ENCODE measurements at places on chromosomes 6 and 20.

- no peak for DNase-seq
Measured at GRCh38 chr6:44342052-44342451, 398 bp upstream of the SPATS1 start.

DNA sequence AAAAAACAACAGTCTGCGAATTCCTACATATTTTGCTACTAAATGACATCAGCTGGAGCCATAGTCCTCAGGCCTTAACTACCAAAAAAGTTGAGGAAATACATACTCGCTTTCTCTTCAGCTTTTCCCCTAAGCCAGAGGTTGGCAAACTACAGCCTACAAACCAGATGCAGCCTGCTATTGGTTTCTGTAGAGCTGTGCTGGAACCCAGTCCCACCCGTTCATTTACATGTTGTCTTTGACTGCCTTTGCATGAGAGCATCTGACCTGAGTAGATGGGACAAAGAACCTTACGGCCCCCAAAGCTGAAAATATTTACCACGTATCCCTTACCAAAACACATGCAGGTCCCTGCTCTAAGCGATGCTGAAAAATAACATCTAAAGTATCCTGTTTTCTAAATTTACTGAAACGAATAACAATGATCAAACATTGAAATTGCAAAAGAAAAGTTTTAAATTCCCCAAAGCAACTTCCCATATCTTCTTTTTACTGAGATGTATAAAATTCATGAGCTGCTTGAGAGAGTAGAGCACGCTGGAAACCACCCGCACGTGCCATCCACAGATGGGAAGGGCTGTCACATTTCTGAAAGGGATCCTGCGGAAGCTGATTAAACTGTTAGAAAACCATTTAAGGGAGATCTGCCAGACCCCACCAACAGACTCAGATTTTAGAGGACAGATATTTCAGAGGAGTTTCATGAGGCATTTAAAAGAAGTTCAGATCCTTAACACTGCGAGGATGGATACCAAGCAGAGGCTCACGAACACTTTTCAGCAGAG, 124.1 kb downstream of the PRKN start:
- no peak for DNase-seq

DNA sequence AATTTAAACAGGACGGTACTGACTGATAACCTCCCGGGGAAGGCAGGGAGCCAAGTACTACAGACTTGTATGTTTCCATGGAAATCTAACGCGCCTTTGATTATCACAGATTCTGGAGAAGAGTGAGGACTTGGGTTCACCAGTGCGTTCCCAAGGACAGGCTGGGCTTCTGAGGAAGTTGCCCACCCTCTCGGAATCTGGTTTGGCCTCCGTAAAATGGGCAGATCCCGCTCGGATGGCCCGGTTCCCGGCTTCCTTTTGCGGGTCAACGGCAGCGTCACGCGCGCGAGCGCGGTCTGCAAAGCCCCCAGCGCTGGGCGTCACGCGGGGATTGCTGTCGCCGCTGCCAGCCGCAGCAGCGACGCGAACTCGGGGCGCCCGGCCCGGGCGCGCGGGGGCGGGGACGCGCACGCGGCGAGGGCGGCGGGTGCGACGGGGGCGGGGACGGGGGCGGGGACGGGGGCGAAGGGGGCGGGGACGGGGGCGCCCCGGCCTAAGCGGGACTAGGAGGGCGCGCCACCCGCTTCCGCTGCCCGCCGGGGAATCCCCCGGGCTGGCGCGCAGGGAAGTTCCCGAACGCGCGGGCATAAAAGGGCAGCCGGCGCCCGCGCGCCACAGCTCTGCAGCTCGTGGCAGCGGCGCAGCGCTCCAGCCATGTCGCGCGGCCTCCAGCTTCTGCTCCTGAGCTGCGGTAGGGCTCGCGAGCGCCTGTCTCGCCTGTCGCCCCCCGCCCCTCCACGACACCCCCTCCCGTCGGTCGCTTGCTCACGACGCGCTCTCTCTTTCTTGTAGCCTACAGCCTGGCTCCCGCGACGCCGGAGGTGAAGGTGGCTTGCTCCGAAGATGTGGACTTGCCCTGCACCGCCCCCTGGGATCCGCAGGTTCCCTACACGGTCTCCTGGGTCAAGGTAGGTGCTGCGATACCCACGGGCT, at the start of gene CD83:
TSS of gene CD83 (plus strand) at position 615 of the 933 bp plus-strand sequence. CDS start at position 655, 40 bp downstream.
- no peak for DNase-seq

GRCh38 chr20:32709632-32710121, 33.6 kb downstream of the COMMD7 start:
- DNase-seq, result no peak

GRCh38 chr20:52251136-52251700, 59.6 kb upstream of the ZFP64 start:
- no peak for DNase-seq

DNA sequence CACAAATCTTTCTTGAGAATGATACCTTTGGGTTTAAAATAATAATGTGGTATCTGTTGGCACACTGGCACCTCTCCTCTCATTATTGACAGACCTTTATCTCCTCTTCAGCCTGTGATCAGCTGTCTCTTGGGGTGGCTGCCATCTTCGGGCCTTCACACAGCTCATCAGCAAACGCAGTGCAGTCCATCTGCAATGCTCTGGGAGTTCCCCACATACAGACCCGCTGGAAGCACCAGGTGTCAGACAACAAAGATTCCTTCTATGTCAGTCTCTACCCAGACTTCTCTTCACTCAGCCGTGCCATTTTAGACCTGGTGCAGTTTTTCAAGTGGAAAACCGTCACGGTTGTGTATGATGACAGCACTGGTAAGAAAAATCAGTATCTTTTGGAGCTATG, 232.8 kb downstream of the GRIK2 start:
- DNase-seq, result no peak

GRCh38 chr6:139372326-139373153, 1.9 kb downstream of the CITED2 start:
- no peak for DNase-seq

- DNase-seq, result no peak
Measured at GRCh38 chr6:11675601-11676000, 103.0 kb downstream of the ADTRP start.

GRCh38 chr6:39389484-39389767, 66.9 kb upstream of the KCNK16 start:
- DNase-seq, result no peak

DNA sequence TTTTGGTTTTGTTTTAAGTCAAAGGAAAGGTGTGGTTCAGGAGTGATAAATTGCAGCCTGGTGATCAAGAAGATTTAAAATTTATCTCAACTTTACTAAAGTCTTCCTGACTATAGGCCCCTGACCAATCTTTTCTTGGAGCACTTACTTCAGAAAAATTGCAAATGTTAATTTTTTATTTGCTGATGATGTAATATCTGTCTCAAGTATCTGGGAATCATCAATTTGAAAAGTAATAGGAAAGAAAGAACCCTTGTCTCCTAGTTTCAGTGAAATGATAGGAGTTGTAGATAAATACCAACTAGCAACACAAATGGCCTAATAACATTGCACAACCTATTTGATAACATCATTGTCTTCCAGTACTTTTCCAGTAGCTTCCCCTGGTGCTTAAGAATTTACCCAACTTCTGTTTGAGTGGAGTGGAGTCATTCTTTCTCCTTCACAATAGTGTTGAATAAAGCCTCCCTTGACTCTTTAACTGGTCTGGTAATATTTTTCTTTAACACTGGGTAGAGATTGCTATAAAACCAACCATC, 648.3 kb upstream of the ADGRB3 start:
- DNase-seq, result no peak

DNA sequence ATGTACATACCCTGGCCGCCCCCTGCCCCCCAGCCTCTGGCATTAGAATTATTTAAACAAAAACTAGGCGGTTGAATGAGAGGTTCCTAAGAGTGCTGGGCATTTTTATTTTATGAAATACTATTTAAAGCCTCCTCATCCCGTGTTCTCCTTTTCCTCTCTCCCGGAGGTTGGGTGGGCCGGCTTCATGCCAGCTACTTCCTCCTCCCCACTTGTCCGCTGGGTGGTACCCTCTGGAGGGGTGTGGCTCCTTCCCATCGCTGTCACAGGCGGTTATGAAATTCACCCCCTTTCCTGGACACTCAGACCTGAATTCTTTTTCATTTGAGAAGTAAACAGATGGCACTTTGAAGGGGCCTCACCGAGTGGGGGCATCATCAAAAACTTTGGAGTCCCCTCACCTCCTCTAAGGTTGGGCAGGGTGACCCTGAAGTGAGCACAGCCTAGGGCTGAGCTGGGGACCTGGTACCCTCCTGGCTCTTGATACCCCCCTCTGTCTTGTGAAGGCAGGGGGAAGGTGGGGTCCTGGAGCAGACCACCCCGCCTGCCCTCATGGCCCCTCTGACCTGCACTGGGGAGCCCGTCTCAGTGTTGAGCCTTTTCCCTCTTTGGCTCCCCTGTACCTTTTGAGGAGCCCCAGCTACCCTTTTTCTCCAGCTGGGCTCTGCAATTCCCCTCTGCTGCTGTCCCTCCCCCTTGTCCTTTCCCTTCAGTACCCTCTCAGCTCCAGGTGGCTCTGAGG, 7.6 kb downstream of the CDKN1A start:
- no peak for DNase-seq

DNA sequence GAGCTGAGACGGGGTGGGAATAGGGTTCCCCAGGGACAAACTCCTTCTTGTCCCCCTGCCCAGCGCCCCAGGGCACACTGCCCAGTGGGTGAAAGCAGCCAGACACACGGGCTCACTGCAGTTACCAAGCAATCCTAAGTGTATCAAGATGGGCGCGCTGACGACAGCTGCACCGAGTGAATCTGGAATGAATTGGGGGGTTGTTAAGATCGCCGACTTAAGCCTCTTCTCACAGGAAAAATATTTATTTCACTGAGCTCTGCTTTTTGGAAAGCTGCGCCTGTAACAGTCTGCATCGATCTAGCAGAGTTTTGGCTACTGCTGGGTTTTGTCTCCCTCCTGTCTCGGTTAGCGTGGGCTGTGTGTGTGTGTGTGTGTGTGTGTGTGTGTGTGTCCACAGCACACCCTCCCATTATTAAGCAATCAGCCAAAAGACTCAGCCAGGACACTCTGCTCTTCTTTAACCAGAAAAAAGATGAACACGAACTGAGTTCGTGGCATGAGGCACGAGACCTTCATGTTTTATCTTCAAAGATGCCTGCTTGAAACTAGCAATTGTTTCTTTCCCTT, 35.9 kb downstream of the RIPOR3 start:
- no peak for DNase-seq

DNA sequence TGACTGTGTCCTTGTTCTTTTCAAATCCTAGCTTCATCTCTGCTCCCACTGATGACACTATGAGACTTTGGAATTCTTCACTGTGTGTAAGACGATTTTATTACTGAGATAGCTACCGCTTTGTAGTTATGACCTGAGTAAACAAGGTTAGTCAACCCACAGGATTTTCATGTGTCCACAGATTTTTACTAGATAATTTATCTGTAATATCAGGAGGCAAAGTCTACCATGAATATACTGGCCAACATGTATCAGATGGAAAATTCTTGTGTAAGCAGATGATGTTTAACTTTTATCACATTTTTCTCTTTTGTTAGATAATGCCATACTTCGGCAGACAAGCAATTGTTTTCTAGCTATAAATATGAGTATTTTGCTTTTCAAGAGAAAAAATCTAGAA, 119.8 kb downstream of the SGK1 start:
- DNase-seq, result no peak

- DNase-seq, result no peak
Measured at GRCh38 chr20:41228858-41229257, 88.7 kb downstream of the ZHX3 start.

GRCh38 chr20:49825521-49826033, 12.9 kb downstream of the SLC9A8 start:
- no peak for DNase-seq

GRCh38 chr20:46970937-46971630, 76.4 kb downstream of the EYA2 start:
- no peak for DNase-seq

DNA sequence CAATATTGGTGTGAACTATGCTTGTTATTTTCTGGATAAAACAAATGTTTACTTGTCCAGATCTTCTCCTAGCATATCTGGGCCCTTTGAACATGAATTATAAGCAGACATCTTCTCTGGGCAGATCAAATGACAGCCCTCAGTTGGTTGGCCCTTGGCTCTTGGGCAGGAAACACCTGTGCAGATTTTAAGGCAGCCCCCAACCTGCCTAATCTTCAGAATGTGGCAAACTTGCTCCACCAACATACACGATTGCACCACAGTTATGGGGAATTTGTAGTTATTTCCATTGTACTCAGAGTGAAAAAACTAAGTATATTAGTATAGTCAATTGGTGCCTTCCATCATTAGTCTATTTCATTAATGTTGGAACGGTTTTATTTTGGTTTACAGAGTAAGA, 94.9 kb upstream of the KCNK16 start:
- DNase-seq, result no peak

DNA sequence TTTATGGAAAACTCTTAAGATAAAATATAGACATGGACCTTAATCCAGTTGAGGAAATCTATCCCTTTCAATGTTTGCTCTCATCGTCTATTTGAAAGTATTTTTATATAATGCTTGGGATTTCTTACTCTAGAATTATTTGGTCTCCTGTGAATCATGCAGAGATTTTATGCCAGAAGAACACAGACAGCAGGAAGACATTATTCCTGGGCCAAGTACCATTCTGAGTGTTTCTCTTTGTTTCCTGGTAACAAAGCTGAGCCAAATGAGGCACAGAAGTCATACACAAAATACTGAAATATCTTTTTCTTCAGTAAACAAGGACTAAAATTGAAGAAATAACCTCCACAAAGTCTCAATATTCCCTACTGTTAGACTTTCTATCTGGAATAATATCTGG, 538.2 kb upstream of the EYS start:
- DNase-seq, result no peak

- no peak for DNase-seq
Measured at GRCh38 chr20:6864740-6865139, 97.3 kb downstream of the BMP2 start.

DNA sequence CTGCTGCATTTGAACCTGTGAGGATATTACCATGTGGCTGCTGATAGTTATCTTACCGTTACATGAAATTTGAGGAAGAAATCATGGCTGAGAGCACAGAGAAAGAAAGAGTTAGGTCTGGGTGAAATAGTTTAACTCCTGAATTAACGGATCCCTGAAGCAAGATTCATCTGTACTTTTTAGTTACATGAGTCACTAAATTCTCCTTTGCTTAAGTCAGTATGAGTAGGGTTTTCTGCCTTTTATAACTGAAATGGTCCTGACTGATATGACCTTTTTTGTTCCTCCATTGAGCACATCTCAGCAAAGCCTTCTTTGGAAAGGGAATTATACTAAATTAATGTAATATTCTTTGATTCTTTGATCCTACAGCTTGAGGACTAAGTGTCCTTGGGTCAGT, 333.3 kb upstream of the ZFP64 start:
- no peak for DNase-seq

- DNase-seq, result no peak
Measured at GRCh38 chr20:1871807-1872458, 23.3 kb upstream of the SIRPA start.

DNA sequence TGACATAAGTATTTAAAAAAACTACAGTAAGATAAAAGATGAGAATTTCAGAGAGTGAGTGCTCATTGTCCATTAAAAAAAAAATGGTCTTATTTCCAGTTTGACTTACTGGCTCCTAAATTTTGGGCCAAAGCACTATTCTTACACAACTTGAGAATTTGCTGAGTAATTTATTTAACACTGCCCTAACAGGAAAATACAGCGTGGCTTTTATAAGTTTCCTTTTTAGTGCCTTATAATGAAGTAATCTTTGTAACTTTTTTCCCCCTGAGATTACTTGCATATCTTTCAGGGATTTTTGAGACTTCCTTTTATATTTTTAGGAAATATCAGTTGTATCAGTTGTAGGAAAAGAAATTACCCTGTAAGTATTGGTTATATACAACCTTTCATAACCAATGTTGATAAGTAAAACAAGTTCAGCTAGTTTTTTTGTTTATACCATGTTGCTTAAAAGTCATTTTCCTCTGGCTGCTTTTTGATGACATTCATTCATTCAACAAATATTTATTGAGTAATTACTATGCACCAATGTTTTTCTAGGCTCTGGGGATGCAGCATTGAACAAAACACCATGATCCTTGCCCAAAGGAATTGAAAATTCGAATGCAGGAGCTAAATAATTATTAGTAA, 106.4 kb upstream of the SGK1 start:
- no peak for DNase-seq
